ENCODE measurements at places on chromosomes 7 and 10. TPM values are rescaled to one million over a fixed set of nuclear protein-coding genes. Genes with fewer than 3 reads are reported as not detected.

KIAA1549 gene
- total RNA-seq, result 2.3 TPM

HOXA11 gene
- total RNA-seq, result 0.09 TPM

FAM25G gene
- total RNA-seq, result not detected

CRYGN gene
- not detected for total RNA-seq

AMPH gene
- 0.09 TPM for total RNA-seq

ANKRD26 gene
- total RNA-seq, result 7.2 TPM

NPTX2 gene
- 1.3 TPM for total RNA-seq

INA gene
- total RNA-seq, result 0.18 TPM

POM121 gene
- 4.3 TPM for total RNA-seq

TCAF2 gene
- 5.2 TPM for total RNA-seq

ICA1 gene
- 29.2 TPM for total RNA-seq

PRKCQ gene
- total RNA-seq, result 0.75 TPM

SPAM1 gene
- not detected for total RNA-seq

R3HCC1L gene
- total RNA-seq, result 13.0 TPM

PTPN20 gene
- total RNA-seq, result not detected

PIP gene
- not detected for total RNA-seq

MTURN gene
- total RNA-seq, result 4.5 TPM

ZNF727 gene
- 0.09 TPM for total RNA-seq

MDH2 gene
- 62.7 TPM for total RNA-seq

Measured in endothelial cell of coronary artery (primary cell).